GM12865 (cell line): ENCODE measurements at places on chromosomes 6 and 20.
A peak's percentile ranks its signal among the peaks of the same experiment; 100 is the strongest.

DNA sequence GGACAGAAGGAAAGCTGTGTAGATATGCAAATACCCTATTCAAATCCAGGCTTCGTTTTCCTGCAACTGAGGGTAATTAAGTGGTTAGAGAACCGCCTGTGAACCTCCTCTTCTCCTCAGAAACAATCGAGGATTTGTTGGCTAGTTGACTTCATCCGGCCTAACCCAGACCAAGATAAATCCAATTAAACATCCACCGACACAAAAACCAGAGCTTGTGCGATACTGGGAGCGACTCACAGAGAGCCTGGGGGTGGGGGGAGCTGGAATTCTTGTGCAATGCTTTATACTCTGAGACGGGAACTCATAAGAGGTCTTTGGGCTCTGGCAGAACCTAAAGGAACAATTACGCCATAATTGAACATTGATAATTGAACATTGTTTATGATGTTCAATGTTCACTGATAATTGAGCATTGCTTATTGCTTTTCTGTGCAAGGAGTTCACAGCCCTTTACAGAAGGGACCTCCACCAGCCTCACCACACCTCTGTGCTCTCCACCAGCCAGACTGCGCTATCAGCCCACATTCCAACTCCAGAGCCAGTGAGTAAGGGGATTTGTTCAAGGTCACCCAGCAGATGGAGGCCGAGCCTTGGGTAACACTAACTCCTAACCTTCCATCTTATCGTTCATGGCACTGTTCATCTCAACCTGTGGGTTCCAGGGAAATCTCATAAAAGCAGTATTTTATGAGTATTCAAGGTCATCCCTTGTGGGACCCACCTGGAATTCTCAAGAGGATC is 429.6 kb upstream of the JARID2 start:
- no peak for DNase-seq

- DNase-seq: no peak
These were observed 39.0 kb upstream of the ECHDC1 start for GRCh38 chr6:127382413-127382812.

GRCh38 chr6:51830666-51831065 is 256.7 kb downstream of the PKHD1 start:
- no peak for DNase-seq

DNA sequence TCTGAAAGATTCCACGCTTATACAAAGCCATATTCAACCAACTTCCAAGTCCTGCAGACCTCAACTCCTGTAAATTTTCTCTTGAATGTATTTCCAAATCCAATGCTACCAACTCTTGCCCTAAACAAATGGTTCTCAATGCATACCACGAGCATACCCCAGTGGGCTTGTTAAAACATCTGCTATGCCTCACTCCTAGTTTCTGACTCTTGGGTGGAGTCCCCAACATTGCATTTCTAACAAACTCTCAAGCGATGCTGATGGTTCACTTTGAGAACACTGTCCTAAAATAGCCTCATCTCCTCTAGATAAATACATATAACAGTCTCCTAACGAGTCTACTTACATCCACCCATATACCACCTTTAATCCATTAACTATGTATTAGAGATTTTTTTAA is 7.3 kb downstream of the HBS1L start:
- no peak for DNase-seq

DNA sequence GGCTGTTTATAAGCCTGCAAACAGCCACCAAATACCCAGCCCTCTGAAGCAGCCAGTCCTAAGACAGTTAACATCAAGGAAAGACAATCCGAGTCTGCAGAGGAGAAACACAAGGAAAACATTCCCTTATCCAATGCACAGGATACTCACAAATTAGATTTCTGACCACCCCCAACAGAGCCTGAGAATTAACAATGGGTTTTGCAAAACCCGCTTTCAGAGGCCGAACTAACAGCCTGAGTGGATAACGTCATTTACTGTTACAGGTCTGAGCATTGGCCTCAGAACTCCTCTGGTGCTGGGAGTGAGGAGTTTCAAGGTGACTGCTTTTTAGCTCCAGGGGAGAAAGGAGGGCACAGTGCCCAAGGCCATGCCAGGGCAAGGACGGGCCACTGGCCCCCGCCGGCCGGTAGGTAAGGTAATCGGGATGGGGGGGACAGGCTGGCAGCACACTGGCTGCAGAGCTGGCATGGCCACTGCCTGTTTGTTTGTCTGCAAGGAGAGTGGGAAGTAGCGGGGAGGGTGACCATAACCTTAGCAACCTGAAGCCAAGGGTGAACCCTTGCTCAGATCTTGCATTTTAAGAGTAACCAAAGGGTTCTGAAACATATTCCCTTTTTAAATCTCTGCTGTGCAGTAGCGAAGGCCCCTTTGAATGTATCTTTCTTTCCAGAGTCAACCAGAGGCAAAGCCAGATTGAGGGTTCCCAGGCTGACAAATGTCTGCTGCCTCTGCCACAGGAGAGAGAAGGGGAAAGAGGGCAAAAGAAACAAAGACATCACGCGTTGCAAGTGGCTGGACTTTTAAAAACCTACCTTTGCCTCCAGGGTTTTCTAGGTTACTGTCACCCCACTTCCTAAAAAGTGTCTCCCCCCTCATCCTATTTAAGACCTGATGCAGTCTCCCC is 3.9 kb downstream of the ZMYND8 start:
- peak; percentile 36 for DNase-seq

DNA sequence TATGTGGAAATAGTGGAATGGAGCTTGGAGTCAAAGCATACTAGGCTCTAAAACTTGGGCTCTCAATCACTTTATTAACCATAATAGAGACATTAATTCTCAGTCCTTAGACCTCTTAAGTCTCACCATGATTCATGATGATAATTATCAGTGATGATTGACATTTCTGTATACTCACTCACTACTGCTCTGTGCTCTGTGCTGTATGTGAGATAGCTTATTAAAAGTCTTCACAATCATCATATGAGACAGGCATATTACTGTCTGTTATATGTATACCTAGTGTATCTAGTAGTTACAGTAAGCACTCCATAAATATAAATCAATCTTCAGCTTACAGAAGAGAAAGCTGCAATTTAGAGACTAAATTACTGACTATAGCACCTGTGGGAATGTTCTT is 236.0 kb upstream of the JAG1 start:
- no peak for DNase-seq

DNA sequence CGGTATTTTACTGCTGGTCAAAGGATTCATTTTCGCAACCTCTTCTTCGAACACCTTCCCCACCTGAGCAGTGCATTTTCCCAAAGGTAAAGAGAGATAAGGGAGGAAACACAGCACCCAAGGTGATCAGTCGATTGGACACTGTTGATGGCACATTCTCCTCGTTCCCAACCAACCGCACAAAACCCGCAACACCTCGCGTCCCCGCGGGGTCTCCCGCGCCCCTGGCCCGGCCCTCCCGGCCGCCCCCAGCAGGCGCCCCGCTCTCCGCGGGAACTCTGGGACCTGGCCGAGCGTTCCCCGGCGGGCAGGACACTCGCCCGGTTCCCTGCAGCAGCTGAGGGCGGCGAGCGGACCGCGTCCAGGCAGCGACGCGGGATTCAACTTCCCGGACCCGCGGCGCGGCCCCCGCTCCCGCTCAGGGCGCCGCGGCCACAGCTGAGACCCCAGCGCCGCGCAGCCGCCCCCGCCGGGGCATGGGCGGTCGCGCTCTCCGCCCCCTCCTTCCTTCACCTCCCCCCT is 506 bp downstream of the RGS17 start:
- DNase-seq: no peak

- peak; percentile 70 for DNase-seq
These were observed 29.7 kb downstream of the ATXN1 start for GRCh38 chr6:16731478-16732051.

- no peak for DNase-seq
These were observed 4.1 kb upstream of the C6orf141 start for GRCh38 chr6:49546331-49546730.
